WERI-Rb-1 (cell line): ENCODE measurements at places on chromosomes 1 and 21.

DNA sequence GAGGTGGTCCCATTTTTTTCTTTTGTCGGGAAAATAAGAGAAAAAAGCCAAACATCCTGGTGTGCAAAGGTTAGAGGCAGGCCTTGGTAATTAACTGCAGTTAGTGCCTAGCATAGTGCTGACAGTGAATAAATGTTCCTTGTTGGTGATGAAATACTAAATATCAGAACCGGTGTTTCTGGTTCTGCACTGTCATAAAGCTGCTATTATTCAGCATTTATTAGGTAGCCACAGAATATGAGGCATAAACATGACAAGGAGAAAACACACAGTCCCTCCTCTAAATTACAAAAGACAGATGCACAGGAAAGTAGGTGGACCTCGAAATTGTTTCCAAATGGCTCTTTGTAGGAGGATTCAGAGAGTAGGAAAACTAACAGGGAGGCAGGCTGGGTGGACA is 122.0 kb upstream of the ADGRL2 start:
- DNase-seq: no peak

DNA sequence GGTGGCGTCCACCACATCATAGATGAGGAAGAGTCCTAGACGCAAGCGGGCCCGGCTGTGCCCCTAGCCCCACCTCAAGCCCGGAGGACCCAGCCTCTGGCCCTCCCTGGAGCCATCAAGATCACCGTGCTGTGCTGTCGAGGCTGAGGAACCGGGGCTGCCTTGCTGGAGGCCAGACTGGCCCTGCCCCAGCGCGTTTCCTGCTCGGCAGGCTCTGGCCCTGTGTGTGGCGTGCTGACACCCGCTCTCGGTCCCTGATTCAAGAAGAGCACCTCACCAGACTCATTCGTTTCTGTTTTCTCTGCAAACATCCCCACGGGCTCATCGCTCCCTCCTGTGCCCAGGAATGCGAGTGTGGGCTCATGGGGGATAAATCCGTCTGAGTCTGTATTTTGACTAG is 51.1 kb downstream of the GLIS1 start:
- no peak for DNase-seq

GRCh38 chr21:38134084-38134873 is 122.5 kb upstream of the KCNJ15 start:
- no peak for DNase-seq

GRCh38 chr1:94602316-94602715 is 60.8 kb upstream of the F3 start:
- DNase-seq: no peak

DNA sequence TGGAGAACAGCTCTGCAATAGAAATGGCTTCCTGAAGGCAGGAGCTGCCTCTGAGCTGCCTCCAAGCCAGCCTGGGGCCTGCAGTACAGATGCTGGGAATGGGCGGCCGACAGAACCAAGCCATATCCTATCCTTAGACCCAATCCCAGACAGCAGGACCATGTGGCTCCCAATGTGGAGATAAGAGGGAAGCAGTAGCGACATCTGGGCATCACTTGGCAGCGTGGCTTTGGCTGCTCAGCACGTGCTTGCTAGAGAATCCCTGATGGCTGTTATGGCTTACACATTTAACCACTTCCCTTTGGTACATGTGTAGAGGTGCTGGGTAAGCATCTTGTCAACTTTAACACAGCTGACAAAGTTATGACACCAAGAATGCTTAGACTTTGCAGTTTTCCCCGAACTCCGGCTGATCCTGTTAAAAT is 87.7 kb downstream of the MAN1C1 start:
- no peak for DNase-seq

DNA sequence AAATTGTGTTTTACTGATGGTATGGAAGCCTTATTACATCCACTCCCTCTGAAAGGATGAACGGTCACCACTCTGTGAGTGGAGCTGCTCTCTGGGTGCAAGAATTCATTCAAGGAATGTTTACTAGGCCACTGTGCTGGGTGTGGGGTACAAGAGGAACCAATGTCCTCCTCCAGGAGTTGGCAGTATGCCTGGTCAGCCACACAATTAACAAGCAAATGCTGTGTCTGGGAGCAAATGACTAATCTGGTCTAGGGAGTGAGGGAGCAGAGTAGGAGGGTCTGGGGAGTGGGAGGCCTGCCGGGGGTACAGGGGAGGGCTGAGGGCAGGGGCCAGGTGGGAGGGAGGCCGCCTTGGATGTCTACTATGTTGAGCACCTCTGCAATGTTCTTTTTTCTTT is 27.2 kb upstream of the TDRD10 start:
- no peak for DNase-seq

GRCh38 chr1:23824711-23825075 is 536 bp downstream of the HMGCL start:
- DNase-seq: no peak

GRCh38 chr21:30058928-30059327 is 107.7 kb downstream of the CLDN17 start:
- no peak for DNase-seq

GRCh38 chr1:46802081-46802480 is 3.2 kb downstream of the CYP4B1 start:
- no peak for DNase-seq

DNA sequence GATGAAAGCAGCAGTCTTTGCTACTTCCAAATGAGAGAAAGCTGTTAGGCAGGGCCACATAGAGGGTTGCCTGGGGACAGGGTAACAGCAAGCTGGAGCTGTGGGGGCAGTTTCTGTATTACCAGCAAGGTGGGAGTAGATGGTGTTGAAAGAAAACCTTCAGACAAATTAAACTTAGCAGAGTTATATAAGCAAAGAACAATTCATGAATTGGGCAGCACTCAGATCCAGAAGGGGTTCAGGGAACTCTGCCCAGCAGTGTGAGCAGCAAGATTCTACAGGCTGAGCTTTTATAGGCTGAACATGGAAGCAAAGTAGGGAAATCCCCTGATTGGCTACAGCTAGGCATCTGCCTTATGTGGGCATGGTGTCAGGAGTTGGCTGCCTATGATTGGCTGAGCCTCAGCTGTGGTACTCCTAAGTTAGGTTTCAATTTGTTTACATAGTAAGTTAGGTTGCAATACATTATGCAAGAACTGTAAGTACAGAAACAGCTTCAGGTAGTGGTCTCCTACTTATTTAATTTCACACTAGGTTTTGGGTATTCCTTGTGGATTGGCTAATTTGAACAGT is 64.1 kb upstream of the TMPRSS2 start:
- no peak for DNase-seq

GRCh38 chr21:46124083-46124925 is 26.4 kb downstream of the COL6A2 start:
- DNase-seq: peak; percentile 7

GRCh38 chr1:153774026-153774595 is 1.1 kb upstream of the SLC27A3 start:
- no peak for DNase-seq

GRCh38 chr1:157770442-157771043 is 6.4 kb downstream of the FCRL2 start:
- peak; percentile 44 for DNase-seq

- DNase-seq: no peak
These were observed 53.9 kb upstream of the AKT3 start for GRCh38 chr1:243903895-243904294.

DNA sequence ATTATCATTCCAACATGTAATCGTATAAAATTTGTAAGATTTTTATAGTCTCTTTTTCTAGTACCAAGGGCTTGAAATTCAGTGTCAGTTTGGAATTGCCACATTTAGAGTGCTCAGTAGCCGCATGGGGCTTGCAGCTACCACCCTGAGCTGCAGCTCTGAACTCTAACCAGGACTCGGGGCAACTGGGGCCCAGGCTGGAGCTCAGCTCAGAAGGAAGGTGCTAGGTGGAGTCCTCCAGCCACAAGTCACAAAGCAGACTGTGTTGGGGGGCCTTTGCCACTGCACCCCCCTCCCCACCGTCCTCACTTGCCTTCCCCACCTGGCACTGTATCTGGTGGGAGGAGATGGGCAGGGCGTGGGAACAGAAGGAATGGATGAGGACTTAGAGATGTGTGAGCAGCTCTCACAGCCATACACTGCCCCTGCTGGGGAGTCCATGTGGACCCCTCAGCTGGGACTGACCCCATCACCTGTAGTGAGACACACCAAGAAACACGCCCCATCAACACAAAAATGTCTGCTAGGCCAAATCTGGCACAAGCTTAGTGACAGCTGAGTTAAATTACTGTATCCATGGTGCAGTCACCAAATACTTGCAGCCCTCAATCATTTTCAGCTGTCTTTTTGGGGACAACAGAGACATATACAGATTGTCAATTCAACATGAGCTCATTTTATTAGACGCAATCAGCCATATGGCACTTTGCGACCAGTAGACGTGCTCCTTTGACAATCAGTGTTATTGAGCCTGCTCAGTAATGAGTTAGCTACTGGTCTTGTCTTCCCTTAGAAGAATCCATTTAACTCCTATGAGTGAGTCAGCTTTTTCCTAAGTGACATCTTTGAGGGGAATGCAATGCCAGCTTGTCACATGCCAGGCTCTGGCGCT is 241.7 kb upstream of the RAB4A start:
- DNase-seq: peak; percentile 9

- DNase-seq: no peak
These were observed 42.1 kb downstream of the TMCO4 start for GRCh38 chr1:19757641-19758040.

DNA sequence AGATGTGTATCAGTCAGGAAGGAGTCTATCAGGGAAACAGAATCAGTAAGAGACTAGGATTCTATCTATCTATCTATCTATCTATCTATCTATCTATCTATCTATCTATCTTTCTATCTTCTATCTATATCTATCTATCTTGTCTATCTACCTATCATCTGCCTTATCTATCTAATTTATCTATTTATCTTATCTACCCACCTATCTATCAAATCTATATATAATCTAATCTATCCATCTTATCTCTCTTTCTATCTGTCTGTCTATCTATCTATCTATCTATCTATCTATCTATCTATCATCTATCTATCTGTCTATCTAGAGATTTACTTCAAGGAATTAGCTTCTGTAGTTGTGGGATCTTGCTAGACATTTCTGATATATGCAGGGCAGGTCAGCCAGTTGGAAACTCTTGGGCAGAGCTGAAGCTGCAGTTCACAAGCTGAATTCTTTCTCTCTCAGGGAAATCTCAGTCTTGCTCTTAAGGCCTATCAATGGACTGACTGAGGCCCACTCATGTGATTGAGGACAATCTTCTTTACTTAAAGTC is 140.2 kb upstream of the JUN start:
- DNase-seq: no peak

GRCh38 chr1:22978299-22978698 is 5.6 kb upstream of the LACTBL1 start:
- no peak for DNase-seq

DNA sequence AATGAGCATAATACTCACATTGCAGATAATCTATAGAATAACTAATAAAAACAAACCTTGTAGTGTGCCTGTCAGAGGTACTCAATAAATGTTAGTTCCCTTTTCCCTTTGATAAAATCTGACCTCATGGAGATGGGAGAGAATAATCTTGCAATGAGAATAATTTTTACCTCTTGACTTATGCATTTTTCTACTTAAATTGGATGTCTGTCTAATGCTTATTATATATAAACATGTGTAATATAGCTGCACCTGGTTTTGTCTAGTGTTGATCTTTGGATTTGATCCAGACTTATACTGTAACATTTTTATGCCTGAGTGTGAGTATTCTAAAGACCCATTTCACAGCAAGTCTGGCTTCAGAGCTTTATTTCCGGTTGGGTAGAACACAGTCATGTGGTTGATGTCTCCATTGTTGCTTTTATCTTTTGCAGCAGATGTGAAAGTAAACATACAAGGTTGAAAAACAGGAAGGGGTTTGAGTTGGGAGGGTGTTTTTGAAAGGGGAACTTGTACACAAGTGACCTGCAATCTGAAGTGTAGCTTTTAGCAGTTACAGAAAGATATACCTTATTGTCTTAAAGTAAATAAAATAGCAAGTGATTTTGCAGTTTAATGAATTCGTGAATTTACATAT is 12.4 kb downstream of the EPB41 start:
- DNase-seq: no peak

DNA sequence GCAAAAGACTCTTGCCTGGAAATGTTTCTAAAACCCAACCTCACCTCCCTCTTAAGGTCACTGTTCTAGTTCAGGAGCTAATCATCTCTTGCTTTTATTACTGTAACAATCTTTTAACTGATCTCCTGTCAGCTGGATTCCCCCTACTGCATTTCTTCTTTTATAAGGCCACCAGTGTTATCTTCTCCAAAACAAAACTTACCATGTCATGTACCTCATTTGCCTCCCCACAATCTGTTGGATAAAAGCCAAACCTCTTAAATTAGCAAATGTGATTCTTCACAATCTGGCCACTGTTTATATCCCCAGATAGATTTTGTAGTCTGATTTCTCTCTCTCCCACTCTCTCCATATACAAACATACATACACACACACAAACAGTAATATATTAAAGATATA is 143.3 kb downstream of the DENND1B start:
- DNase-seq: no peak

DNA sequence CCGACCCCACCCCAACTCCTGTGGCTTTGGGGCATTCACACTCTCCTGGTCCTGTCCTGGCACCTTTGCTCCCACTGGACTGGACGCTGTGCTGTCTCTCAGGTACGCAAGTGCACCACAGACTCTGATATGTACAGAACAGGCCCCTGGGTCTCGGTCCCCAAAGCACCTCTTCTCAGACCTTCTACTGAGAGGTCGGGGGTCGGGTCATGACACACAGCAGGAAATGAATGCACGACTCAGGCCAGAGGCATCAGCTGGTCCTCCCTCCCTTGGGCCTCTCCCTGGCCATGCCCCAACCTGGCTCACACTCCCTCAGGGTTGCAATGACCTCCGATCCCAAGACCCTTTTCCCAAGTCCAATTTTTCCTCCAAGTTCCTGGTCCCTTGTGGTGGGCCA is 1.8 kb upstream of the KRTAP10-12 start:
- DNase-seq: peak; percentile 4

DNA sequence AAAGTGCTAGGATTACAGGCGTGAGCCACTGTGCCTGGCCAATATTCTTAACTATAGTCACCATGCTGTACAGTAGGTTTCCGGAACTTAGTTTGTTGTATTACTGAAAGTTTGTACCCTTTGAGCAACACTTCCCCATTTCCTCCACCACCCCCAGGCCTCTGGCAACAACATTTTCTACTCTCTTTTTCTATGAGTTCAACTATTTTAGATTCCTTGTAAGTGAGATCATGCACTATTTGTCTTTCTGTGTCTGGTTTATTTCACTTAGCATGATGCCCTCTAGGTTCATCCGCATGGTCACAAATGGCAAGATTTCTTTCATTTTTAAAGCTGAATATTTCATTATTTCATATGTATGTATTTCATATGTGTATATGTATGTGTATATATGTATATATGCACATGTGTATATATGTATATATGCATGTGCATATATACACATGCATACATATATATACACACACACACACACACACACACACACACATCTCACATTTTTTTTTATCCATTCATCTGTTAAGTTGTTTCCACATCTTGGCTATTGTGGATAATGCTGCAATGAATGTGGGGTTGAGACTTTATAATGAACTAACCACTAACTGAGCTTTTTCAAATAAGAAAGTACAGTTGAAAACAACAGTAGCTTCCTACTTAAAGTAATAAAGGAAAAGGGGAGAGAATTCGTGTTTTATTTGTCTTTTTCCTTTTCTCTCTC is 256.8 kb upstream of the C1orf105 start:
- DNase-seq: no peak

GRCh38 chr21:44517175-44517899 is 22.7 kb downstream of the KRTAP10-1 start:
- peak; percentile 52 for DNase-seq
